ENCODE measurements at places on chromosomes 4 and X. TPM values are rescaled to one million over a fixed set of nuclear protein-coding genes. Genes with fewer than 3 reads are reported as not detected.

DNA sequence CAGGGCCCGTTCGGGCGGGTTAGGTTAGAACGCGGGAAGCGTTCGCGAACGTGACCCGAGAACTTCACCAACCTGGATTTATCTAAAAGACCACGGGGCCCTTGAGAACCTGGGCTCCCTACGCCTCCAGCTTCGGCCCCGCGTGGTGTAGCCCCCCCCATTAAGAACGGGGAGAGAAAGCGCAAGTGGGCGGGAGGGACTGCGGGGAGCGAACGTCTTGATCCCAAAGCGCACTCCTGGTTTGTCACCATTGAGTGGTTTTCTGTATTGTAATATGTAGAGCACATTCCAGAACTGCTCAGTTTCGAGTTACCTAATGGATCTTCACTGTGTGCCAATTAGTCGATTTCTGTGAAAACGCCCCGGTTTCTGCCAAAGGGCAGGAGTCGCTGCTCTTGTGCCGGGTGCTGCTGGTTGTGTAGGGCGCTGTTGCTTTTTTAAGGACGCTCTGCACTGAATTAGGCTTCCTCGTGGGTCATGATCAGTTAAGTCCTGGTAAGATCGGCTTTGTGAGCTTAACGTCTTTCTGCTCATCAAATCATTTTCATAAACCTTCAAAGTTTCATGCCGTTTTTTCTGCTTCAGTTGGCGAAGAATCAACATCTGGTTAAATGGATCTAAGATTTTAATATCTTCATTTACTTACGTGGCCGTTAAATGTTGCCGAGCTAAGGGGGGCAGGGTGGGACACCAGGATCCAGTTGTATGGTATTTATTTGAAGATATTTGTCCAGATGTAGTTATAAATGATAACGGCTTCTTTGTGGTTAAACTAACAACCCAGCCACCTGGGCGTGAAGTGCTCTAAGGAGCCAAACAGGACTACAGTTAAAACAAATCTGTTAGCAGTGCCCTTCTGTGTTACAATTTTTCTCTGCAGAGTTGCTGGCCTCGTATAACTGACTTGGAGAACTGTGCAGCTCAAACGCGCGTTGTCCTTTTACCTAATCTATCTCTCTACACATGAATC lies 809 bp downstream of the MND1 start:
- H3K4me3 ChIP-seq = peak overlapping the region; percentile 94
- peaks cover 41% of the 10 kb centered on the region for H3K4me1 ChIP-seq
- peak; percentile 12 for DNase-seq
- peak overlapping the region; percentile 98 for H3K27ac ChIP-seq

GRCh38 chr4:145679520-145679919 lies 426 bp upstream of the C4orf51 start:
- peaks cover 10% of the 10 kb centered on the region for H3K4me1 ChIP-seq
- H3K27me3 ChIP-seq = no peaks in the 10 kb centered on the region
- H3K4me3 ChIP-seq = no peak overlapping the region
- no peak for DNase-seq
- no peak overlapping the region for H3K27ac ChIP-seq
- H3K36me3 ChIP-seq = peaks cover 6% of the 10 kb centered on the region

- H3K27me3 ChIP-seq = peaks cover 4% of the 10 kb centered on the region
- no peak for DNase-seq
Measured at GRCh38 chr4:17721496-17722355, 59.7 kb downstream of the FAM184B start.

DNA sequence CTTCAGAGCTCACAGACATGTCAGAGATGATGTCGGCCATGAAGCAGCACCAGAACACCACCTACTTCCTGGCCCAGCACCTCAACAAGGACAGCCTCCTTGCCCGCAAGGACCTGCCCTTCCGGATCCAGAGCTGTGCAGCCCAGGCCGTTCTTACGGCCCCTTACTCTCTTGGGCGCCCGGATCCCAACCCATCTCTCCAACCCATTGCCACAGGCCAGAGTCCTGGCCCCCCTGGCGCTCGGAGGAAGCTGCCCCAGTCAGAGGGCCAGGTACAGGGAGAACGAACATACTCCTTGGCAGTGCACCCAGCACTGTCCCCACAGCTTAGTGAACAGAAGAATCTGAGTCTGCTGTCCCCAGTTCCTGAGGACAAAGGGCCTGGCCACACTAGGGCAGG lies 27.9 kb upstream of the PRPS1 start:
- H3K27me3 ChIP-seq = no peaks in the 10 kb centered on the region
- no peaks in the 10 kb centered on the region for H3K4me1 ChIP-seq
- no peak for DNase-seq
- H3K4me3 ChIP-seq = no peak overlapping the region

The ATP1B4 gene
- total RNA-seq = not detected

The SHOX gene
- 0.16 TPM for total RNA-seq

The PPP1R2C gene
- total RNA-seq = not detected

The AVPR2 gene
- total RNA-seq = not detected
